ENCODE measurements at places on chromosomes 2 and 18. TPM values are rescaled to one million over a fixed set of nuclear protein-coding genes. Genes with fewer than 3 reads are reported as not detected.

CERKL gene
- not detected for total RNA-seq

UGT1A5 gene
- total RNA-seq: not detected

ANO7 gene
- total RNA-seq: 0.36 TPM

AKAIN1 gene
- not detected for total RNA-seq

HOXD1 gene
- total RNA-seq: not detected

SLC5A7 gene
- not detected for total RNA-seq

KYNU gene
- total RNA-seq: 2.9 TPM

INHA gene
- not detected for total RNA-seq

ALPG gene
- total RNA-seq: not detected

ANKRD62 gene
- total RNA-seq: not detected

TTC39C gene
- total RNA-seq: 20.8 TPM

CGREF1 gene
- 0.28 TPM for total RNA-seq

CYP26B1 gene
- not detected for total RNA-seq

C2orf78 gene
- total RNA-seq: not detected

POTEF gene
- not detected for total RNA-seq

RBM44 gene
- 0.18 TPM for total RNA-seq

PHLPP1 gene
- 3.6 TPM for total RNA-seq

TEX44 gene
- not detected for total RNA-seq

GPR55 gene
- not detected for total RNA-seq

UGT1A10 gene
- not detected for total RNA-seq

ZBTB7C gene
- not detected for total RNA-seq

EVX2 gene
- not detected for total RNA-seq

SIX3 gene
- not detected for total RNA-seq

EPHA4 gene
- 111 TPM for total RNA-seq

LYPD6B gene
- not detected for total RNA-seq

ELOA2 gene
- total RNA-seq: not detected

Data from IMR-90 (cell line).